GM23248 (cell line): ENCODE measurements at places on chromosomes 1 and 21.

DNA sequence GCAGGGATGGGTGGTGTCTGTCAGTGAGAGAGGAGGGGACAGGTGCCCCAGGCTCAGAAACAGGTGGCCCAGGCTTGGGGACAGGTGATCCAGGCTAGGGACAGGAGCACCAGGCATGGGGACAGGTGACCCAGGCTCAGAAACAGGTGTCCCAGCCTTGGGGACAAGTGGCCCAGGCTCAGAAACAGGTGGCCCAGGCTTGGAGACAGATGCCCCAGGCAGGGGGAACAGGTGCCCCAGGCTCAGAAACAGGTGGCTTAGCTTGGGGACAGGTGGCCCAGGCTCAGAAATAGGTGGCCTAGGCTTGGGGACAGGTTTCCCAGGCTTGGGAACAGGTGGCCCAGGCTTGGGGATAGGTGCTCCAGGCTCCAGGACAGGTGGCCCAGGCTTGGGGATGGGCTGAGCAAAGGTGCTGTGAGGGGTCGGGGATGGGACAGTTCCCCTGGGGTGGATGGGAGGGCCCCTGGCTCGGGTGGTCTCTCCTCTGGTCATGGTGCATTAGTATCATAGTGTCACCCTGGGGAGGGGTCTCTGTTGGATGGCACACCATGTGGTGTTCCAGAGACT is 87.7 kb upstream of the C1orf174 start:
- H3K4me3 ChIP-seq = no peak overlapping the region
- DNase-seq = no peak
- no peak overlapping the region for H3K27ac ChIP-seq
- H3K4me1 ChIP-seq = no peaks in the 10 kb centered on the region
- H3K36me3 ChIP-seq = no peaks in the 10 kb centered on the region
- H3K27me3 ChIP-seq = no peaks in the 10 kb centered on the region

- H3K36me3 ChIP-seq = no peaks in the 10 kb centered on the region
- no peak overlapping the region for H3K4me3 ChIP-seq
- H3K4me1 ChIP-seq = peaks cover 6% of the 10 kb centered on the region; the same call in 1 of the 2 replicates
- H3K27ac ChIP-seq = no peak overlapping the region
- DNase-seq = peak; percentile 38
Measured at GRCh38 chr1:198771563-198772153, 132.8 kb downstream of the PTPRC start.

- H3K4me3 ChIP-seq = no peak overlapping the region
- no peaks in the 10 kb centered on the region; the same call in none of the 2 replicates for H3K36me3 ChIP-seq
- H3K27ac ChIP-seq = no peak overlapping the region
- DNase-seq = no peak
- H3K4me1 ChIP-seq = peaks cover 14% of the 10 kb centered on the region
- no peaks in the 10 kb centered on the region for H3K27me3 ChIP-seq
Measured at GRCh38 chr1:46638921-46639320, 22.3 kb upstream of the MOB3C start.

- peaks cover 10% of the 10 kb centered on the region for H3K4me1 ChIP-seq
- peak within 1 kb of the TSS; percentile 81 for H3K4me3 ChIP-seq
- DNase-seq = peak; percentile 71
- no peaks in the 10 kb centered on the region for H3K36me3 ChIP-seq
- no peaks in the 10 kb centered on the region for H3K27me3 ChIP-seq
Measured at GRCh38 chr1:21289700-21290545, at the start of gene ECE1. Gene ECE1, minus strand, starts transcription at chr1:21290463. Its CDS starts 49 bp downstream, at chr1:21290414.

DNA sequence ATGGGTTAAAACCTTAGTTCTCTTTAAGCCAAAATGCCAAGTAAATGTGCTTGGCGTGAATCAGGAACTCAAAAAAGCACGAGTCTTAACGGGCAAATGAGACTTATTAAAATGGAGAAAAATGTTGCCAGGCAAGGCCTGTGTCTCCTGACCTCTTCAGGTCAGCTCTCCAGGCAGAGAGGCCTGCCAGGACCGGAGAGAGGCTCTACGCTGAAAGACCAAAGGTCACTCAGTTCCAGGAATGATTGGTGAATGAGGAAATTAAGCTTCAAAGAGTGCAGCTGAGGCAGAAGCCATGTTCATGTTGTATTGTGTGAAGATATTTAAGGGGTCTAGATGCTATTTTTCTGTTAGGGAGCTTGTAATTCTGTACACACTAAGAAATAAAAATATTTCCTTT is 66.6 kb downstream of the SPAG17 start:
- no peak overlapping the region for H3K4me3 ChIP-seq
- no peaks in the 10 kb centered on the region for H3K36me3 ChIP-seq
- DNase-seq = no peak

- H3K27ac ChIP-seq = no peak overlapping the region
- H3K4me1 ChIP-seq = no peaks in the 10 kb centered on the region
- no peak overlapping the region for H3K4me3 ChIP-seq
- no peak for DNase-seq
Measured at GRCh38 chr1:64487061-64487460, 17.1 kb downstream of the CACHD1 start.

DNA sequence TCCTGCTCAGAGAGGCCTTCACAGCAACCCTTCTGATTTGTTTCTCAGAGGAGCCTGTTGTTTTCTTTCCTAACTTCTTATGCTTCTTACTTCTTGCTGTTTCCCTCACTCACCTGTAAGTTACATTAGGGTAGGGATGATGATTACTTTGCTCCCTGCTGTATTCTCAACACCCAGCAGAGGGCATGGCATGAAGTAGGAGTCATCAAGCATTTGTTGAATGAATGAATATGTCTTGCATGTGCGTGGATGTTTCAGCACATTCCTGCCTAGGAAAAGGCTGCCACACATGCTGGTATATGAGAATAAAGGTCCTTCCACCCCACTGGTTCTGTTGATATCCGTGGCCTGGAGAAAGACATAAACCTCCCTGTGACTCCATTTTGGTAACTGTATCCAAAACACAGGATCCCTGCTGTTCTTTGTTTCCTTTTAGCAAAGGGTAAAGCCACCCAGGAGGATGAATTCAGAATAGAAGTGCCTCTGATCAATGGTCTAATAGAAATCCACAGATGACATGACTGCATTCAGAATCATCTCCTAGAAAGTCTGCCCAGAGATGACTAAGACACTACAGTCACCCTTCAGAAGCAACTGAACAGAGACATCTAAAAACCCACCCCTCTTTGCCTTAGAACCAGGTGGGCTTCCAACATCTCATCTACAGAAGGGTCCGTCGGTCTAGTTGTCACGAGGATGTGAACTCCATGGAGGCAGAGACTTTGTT is 168.8 kb downstream of the ZSCAN20 start:
- peak; percentile 81 for DNase-seq
- H3K4me1 ChIP-seq = peaks cover 35% of the 10 kb centered on the region
- H3K27ac ChIP-seq = peak overlapping the region; percentile 42
- H3K4me3 ChIP-seq = no peak overlapping the region
- no peaks in the 10 kb centered on the region for H3K27me3 ChIP-seq
- no peaks in the 10 kb centered on the region for H3K36me3 ChIP-seq

DNA sequence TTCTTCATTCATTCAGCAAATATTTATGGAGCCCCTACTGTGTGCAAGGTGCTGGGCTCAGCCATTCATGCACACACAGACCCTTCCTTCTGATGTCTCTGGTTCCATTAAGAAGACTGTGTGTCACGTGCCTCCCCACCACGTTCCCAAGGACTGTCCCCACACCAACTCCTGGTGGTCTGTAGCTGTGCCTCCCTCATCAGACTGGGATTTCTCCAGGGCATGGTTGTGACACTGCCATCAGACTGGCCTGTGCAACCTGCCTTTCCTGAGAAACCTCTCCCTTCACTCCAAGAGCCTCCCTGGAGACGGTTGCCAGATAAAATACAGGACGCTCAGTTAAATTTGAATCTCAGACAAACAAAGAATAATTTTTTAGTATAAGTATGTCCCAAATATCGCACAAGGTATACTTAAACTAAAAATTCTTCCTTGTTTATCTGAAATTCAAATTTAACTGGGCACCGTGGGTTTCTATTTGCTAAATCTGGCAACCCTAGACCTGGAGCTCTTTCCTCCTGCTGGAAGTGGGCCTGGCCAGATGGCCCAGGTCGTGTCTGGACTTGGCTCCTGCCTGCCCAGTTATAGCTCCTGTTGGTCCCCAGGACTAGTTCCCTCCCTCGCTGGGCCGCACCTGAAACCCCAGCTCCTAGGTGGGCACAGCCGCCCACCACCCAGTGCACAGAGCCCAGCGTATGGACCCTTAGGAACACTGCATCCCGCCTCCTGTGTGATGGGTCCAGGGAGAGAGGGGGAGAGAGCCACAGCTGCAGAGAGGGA is 76.9 kb downstream of the RAP1GAP start:
- 0 out of 2 replicates have a peak, but pooled peaks cover 1% of the 10 kb centered on the region for H3K4me1 ChIP-seq
- H3K27me3 ChIP-seq = peaks cover 10% of the 10 kb centered on the region
- no peak overlapping the region for H3K4me3 ChIP-seq
- DNase-seq = no peak
- no peak overlapping the region for H3K27ac ChIP-seq
- H3K36me3 ChIP-seq = no peaks in the 10 kb centered on the region

- 0 out of 2 replicates have a peak, but pooled peaks cover 14% of the 10 kb centered on the region for H3K36me3 ChIP-seq
- peak; percentile 23 for DNase-seq
- H3K4me3 ChIP-seq = peak overlapping the region; percentile 91
- H3K27ac ChIP-seq = peak overlapping the region; percentile 94
- H3K4me1 ChIP-seq = peaks cover 47% of the 10 kb centered on the region
Measured at GRCh38 chr1:206637605-206638004, 2.3 kb downstream of the DYRK3 start.
